ENCODE measurements at places on chromosomes 6 and 20.
A peak's percentile ranks its signal among the peaks of the same experiment; 100 is the strongest.

- no peak for DNase-seq
Observed at GRCh38 chr20:18529041-18529440, 21.3 kb downstream of the SEC23B start.

- no peak for DNase-seq
Observed at GRCh38 chr6:14732226-14732843, 513.5 kb upstream of the JARID2 start.

- no peak for DNase-seq
Observed at GRCh38 chr6:47034421-47034820, 7.7 kb downstream of the ADGRF1 start.

DNA sequence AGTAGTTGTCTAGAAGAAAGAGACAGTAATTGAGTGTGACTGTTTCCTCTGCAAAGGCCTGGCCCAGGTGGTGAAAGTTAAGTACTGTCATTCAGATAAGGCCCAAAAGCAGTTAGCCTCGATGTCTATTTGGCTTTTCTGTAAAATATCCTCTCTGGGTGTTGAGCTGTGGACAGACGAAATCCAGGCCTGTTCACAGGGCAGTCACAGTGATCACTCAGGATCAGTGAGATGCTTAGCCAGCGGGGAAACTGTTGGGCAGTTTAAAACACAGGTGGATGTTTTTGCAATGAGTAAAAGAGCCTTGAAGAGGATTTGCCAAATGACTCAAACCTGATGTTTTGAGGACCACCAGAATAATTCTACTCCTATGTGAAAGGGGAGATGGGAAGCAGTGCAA is 22.0 kb upstream of the PRDM1 start:
- no peak for DNase-seq

DNA sequence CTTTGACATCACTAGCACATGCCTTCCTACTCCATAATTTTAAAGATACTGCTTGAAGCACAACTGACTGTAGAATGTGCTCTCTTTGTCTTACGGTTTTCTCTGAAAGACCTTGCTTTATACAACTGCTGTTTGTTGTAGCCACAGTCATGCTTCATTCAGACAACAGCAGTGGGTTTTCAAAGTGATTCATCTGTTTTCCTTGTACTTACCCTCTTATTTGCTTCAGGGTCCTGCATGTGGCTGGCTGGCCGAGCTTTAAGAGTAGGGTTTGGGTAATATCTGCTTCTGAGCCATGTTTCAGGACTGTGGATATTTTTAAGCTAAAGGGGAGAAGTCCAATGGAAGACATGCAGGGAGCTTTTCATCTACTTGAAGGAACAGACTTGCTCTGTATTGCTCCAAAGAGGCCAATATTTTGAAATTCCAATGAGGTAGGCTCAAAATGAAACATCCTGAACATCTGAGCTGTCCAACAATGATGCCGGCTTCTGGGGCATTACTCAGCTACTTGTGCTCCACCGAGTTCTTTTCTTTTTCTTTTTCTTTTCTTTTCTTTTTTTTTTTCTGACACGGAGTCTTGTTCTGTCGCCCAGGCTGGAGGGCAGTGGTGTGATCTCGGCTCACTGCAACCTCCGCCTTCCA is 160.2 kb upstream of the SGK1 start:
- no peak for DNase-seq

DNA sequence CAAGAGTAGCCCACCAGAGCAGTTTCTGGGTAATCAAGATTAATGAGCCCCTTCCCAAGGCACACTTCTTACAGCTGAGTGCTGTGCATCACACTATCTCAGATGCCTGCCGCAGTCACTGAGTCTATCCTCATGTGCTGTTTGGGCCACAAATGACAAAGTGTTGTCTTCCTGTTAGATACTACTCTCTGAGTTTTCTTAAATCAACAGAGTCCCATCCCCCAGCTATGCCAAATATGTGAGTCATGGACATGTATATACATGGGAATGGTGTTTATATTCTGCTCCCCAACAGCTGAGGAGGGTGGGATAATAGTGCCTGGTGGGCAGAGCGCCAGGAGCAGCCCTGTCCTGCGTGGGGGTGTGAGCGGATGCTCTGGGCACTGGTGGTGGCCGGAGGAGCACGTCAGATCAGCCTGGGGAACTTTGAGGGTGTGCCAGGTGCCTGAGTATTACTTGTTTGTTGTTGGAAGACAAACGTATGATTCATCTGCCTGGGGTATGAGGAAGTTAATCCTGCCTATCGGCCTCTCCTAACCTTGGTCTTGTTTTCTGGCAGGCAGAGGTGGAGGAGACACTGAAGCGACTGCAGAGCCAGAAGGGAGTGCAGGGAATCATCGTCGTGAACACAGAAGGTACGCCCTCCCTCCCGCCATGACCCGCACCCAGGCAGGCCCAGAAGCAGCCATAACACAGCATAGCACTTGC is 9.6 kb downstream of the DYNLRB1 start:
- peak; percentile 99 for DNase-seq

GRCh38 chr20:32448306-32449056 is 90.3 kb downstream of the ASXL1 start:
- DNase-seq: no peak

GRCh38 chr6:11366183-11366933 is 133.9 kb upstream of the NEDD9 start:
- DNase-seq: no peak

DNA sequence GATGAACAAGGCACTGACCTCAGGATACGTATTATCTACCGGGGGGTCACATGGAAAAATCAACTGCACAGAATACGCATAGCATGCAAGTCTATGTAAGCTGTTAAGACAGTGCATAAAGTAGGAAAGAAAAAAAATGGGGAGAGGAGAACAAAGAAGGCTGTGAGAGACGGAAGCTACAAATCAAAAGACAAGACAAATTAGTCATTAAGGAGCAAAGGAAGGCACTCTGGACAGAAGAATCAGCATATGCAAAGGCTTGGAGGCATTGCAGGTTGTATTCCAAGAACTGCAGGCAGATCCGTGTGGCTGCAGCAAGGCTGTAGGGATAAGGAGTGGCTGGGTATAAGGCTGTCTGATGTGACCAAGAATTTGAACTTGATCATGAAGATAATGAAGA is 89.0 kb downstream of the NRSN1 start:
- DNase-seq: no peak

GRCh38 chr6:38179300-38179699 is 359.8 kb downstream of the ZFAND3 start:
- no peak for DNase-seq

- no peak for DNase-seq
Observed at GRCh38 chr6:6479785-6480184, 108.7 kb upstream of the LY86 start.

DNA sequence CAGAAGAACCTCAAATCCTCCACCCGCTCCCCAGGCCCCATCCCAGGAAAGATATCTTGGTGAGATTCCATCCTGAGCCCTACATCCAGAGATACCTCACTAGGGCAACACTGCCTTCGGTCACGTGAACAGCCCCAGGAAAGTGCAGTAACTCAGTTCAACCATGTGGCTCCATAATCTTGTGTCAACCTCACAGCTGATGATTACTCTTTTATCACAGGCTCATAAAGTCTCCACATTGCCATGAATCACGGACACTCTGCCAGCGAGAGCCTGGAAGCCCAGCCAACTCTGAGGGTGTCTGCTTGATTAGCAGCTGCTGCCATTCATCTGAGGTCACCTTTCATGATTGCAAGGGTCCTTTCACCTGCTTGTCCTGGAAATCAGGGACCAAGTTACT is 175.8 kb upstream of the LRFN2 start:
- DNase-seq: no peak

DNA sequence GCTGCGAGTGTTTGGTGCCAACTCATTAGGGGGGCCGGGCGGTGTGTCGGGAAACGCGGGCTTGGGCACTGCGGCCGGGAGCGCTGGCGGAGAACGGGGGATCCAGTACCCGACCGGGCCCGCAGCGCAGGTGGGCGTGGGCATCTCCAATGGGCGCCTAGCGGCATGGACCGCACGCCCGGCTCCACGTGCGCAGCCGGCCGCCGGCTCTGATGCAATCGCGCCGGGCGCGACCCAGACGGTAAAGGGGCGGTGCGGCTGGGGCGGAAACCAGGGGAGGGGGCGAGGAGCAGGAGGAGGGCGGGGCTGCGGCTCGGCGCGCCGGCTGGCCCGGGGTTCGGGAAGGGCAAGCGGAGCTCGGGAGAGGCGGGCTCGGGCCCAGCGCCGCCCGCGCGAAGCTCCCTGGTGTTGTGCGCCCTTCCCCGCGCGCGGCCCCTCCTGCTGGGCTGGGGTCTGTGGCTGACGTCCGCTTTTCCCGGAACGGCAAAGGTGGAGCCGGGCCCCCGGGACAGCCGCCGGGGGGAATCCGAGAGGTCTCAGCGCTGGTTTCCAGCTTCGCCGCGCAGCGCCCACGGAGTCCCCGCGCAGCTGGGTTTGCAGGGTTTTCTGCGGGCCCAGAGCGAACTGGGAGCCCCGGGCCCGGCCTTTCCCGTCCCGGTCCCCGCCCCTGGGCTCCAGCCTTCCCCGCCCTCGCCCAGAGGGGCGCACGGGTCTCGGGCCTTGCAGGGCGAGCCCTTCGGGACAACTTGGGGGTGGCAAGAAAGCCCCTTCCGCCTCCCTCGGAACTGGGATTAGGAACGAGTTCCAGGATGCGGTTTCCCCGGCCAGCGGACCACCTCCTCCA is 867 bp downstream of the MTHFD1L start:
- no peak for DNase-seq

- no peak for DNase-seq
Observed at GRCh38 chr20:45765980-45766379, 25.7 kb downstream of the WFDC3 start.

DNA sequence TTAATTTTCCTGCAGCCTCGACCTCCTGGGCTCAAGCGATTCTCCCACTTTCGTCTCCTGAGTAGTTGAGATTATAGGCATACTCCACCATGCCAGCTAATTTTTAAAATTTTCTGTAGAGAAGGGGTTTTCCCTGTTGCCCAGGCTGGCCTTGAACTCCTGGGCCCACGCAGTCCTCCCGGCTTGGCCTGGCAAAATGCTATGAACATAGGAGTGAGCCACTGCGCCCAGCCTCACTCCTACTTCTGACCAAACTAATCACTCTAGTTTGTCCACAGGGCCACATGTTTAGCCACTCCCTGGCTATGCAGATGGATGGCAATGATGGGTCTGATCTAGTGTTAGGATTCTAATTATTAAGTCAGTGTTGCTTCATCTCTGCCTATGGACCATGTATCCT is 31.9 kb upstream of the RPN2 start:
- DNase-seq: no peak

GRCh38 chr6:156934069-156934460 is 156.9 kb downstream of the ARID1B start:
- no peak for DNase-seq

DNA sequence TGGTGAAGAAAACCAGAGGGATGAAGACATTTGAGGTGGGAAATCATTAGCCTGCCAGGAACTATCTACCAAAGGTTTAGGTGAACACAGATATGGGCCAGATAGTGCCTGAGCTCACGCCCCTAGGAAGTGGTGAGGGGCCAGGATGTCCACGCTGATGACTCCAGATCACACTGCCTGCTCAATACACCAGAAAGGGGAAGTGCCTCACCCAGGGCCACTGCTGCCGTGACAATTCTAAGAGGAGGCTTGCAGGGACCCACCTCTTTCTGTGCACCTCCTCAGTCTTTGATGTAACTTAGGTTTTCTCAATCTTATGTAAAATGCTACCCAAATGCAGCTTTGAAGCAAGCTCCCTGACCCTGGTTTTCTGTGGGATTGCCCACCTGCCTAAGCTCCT is 5.4 kb upstream of the RAB44 start:
- DNase-seq: no peak

GRCh38 chr20:1302685-1303541 is 26.0 kb downstream of the SDCBP2 start:
- DNase-seq: no peak

GRCh38 chr6:148085631-148086331 is 256.9 kb upstream of the SASH1 start:
- DNase-seq: no peak

DNA sequence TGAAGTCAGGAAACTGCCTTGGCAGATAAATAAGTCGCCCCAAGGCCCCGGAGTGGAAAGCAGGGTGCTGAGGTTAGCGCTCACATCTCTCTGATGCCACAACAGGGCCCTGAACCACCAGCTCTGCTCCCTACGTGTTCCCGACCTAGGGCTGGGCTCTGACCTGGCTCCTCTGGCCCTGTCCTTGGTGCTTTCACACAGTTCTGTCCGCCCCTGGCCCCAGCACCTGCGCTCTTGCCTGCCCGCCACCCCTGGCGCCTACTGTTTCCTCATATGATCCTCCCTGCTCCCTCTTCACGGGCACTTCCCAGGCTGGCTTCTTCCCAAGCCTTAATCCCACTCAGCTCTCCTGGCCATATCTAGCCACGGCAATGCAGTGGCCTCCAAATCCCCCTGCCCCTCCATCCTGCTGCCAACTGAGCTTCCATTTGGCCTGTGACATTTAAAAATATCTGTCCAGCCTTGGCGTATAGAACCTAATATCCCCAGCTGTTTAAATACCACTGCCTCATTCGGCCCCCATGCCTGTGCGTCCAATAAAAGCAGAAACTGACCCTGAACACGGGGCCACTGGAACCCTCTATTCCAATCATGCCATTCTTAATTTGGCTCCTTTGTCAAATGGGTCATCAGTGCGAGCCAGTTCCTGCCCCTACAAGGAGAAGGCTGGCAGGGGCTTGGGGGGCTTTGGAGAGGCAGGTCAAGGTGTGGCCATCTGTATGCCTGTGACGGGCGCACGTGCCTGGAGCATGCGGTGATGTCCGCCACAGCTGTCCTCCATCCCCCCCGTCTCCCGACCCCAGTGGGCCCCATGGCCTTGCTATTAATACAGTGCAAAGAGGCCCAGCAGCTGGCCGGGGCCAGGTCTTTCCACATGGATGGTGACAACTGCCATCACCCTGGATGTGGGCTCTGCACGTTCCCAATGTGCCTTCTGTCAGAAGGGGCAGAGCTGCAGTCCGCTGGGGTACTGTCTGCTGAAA is 27.7 kb downstream of the GNAS-AS1 start:
- no peak for DNase-seq

DNA sequence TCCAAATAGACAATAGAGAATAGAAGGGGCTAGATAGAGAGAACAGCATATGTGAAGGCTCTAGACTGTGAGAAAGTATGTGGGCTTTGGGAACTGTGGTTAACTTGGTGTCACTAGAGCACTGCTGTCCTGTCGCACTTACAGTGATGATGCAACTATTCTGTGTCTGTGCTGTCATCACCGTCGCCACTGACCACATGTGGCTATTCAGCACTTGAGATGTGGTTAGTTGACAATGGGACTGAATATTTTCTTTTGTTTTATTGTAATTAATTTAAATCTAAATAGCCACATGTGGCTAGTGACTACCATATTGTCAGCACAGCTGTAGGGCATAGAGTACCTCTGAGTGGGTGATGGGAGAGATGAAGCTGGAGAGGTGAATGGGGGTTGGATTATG is 39.0 kb upstream of the IFNGR1 start:
- no peak for DNase-seq

- no peak for DNase-seq
Observed at GRCh38 chr6:5214570-5215052, 46.1 kb downstream of the LYRM4 start.

DNA sequence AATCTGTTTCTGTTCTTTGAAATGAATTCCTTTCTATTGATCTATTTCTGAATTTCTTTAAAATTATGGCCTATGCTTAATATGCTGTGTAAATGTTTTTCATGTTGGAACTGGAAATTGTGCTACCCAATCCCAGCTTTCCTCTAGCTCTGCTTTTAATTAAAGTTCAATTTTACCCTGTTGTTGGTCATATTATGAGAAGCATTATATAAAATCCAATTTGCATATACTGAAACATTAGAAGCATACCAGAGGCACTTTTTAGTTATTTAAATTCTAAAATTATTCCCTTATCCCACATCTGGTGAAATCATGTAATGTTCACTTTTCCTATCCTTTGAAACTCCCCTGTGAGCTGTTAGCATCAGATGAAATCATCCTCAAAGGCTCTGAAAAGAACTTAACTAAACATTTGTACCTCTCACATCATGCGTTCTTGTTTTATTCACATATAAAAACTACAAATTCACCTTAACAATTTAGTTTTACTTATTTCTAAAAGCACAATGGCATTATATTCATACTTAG is 160.6 kb upstream of the COL21A1 start:
- DNase-seq: no peak
